ENCODE measurements at places on chromosomes 6 and 20.
A peak's percentile ranks its signal among the peaks of the same experiment; 100 is the strongest.

GRCh38 chr20:34970193-34970840, 14.6 kb downstream of the MYH7B start:
- DNase-seq = no peak

GRCh38 chr6:42846505-42846904, 32.9 kb upstream of the RPL7L1 start:
- DNase-seq = no peak

DNA sequence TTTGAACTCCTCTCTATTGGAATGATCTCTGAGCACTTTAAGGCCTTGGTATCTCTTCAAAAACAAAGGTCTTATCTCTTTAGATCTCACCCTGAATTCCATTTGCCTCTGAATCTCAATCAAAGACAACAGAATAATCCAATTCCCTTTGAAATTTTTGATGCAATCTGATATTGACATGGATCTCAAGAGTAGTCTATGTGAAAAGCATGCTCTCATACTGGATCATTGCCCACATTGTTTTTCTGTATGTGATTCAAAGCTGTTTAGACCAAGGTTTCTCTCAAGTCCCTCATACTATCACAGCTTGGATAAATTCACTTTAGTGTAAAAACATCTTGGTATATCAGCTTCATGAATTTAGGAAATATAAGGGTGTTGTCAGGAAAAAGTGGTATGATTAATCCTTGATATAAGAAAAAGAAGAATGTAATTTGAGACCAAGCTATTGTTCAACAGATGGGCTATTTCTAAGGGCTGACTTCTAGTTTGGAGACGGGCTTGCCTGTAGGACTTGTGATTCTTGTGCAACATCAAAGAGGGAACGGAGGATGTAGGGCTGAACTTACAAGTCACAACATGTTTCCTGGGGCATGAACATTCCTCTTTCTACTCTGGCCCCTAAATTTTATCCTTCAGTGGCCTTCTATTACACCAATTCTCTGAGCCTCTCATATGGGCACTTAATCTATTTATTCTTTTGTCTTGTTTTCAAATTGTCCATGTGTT, 77.9 kb upstream of the CITED2 start:
- DNase-seq = no peak

DNA sequence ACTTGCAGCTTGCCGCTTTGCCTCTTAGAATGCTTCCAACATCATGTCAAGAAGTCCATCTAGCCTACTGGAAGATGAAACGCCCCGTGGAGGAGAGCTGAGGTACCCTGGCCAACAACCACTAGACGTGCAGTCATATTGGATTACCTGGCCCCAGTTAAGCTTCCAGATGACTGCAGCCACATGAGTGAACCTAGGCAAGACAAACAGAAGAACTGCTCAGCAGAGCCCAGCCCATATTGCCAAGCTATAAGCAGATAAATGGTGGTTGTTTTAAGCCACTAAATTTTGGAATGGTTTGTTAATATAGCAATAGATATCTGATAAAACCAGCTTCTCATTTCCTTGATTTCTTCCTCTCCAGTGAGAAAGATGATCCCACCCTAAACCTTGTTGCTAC, 4.7 kb upstream of the DLK2 start:
- no peak for DNase-seq

- peak; percentile 81 for DNase-seq
Observed at GRCh38 chr20:5714261-5715041, 35.8 kb upstream of the SHLD1 start.

- DNase-seq = no peak
Observed at GRCh38 chr20:11350126-11351005, 567.3 kb upstream of the BTBD3 start.

DNA sequence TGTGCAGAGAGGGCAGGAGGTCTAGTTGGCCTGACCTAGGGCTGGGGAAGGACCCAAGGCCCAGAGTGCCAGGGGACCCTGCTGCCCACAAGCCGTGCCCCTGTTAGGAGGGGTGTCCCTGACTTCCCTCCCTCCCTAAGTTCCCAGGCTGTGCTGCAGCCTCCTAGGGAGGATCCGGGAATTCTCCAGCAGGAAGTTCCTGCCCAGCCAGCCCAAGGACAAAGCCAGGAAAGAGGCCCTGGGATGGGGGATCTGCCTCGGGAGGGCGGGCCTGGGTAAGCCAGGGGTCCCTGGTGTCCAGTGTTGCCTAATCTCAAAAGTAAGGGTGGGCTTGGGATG, 9.3 kb upstream of the BAK1 start:
- DNase-seq = no peak

DNA sequence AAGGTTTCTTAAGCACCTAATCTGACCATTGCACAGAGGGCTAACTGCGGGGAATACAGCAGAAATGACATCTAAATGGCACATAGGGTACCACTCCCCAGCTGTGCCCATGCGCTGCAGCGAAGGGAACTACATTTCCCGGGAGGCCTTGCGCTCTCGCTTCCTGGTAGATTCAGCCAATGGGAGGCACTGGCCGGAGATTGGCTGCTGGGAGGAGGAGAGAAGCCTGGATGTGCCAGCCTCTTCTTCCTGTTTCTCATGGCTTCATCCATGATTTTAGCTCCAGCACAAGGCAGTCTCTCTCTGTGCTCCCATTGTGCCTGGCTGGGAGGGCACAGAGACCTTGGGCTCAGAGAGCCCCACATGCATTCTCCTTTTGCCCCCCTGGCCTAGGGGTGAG, 101.7 kb upstream of the FOXA2 start:
- DNase-seq = no peak

DNA sequence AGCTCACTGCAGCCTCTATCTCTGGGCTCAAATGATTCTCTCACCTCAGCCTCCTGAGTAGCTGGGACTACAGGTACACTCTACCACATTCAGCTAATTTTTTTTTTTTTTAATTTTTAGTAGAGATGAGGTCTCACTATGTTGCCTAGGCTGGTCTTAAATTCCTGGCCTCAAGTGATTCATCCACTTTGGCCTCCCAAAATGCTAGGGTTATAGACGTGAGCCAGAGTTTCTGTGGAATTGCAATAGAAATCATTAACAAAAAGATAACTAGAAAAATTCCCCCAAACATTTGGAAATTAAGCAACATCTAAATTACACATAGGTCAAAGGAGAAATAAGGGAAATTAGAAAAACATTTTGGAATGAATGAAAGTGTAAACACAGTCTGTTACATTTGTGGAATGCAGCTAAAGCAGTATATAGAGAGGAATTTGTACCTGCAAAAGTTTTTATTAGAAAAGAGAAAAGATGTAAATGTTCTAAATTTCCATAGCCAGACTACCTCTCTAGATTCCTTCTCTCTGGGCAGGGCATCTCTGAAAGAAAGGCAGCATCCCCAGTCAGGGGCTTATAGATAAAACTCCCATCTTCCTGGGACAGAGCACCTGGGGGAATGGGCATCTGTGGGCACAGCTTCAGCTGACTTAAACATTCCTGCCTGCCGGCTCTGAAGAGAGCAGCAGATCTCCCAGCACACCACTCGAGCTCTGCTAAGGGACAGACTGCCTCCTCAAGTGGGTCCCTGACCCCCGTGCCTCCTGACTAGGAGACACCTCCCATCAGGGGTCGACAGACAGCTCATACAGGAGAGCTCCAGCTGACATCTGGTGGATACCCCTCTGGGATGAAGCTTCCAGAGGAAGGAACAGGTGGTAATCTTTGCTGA, 51.3 kb downstream of the ATRN start:
- no peak for DNase-seq

- DNase-seq = no peak
Observed at GRCh38 chr6:37109714-37110499, 60.0 kb upstream of the PIM1 start.

Measured in OCI-LY7 (cell line).